ENCODE measurements at places on chromosomes 7 and 10.
A peak's percentile ranks its signal among the peaks of the same experiment; 100 is the strongest.

- DNase-seq, result no peak
These were observed 74.8 kb downstream of the SVIL start for GRCh38 chr10:29559996-29560395.

GRCh38 chr7:55325371-55325792 lies 39.8 kb upstream of the LANCL2 start:
- DNase-seq, result no peak

DNA sequence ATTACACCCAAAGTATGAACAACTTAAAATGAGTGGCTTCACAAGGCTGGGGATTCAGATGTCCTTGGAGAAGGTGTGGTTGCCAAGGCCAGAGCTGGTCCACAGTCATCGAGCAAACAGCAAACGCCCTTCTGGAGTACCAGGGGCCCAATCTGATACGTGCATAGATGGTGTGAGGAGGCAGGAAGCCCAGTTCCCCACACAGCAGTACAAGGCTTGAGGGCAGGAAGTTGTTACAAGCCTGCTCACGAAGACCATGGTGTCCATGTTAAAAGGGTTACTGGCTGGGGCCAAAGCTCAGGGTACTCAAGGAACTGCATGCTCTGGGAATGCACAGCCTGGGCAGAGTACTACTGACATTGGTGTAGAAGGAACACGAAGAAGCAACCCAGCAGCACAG lies 4.6 kb upstream of the ANKRD26 start:
- DNase-seq, result no peak

GRCh38 chr7:148286150-148286549 lies 304.4 kb upstream of the C7orf33 start:
- DNase-seq, result no peak

DNA sequence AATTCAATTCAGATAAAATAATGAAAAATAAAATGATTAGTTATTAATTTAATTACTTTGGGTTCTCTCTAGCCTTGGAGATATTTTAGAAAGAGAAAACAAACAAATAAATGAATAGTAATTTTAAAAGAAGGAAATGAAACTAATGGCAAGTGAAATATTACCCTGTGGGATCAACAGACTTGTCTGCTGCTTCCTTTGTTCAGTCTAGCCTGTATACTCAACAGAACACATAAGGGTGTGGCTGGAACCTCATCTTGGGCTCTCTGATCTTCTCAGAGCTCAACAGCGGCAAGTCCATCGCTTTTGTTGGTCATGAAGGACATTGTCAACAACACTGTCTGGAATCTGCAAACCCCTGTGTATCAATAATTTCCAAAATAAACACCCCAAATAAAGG lies 904.9 kb downstream of the IPMK start:
- DNase-seq, result no peak

DNA sequence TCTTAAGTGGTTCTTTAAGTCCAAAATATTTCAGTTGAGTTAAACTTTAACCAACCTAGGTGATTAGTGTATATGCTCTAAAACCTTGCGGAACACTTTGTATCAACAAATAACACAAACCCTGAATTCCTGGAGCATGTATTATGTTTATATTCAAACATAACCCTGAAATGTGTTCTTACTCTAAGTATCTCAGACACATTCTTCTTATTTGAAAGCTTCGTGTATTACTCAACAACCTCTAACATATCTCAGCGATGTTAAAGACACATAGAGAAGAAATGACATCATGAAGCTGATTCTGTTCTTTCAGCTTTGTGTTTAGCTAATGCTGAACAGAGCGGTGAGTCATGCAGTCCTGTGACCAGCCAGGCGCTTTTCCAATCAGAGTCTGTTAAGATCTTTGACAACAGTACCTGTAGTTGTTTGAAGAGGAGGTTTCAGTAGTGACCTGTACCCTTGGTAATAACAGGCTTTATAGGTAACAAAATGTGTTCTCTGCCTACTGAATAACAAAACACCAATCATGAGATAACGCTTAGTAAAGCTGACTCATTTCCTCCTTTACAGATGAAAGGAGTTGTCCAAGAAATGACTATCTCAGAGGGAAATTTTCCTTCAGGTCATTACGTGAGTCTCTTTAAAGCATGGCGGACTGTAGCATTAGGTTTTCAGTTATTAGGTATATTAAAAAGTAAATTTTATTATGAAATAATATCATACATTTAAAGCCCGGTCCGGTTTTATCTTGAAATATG lies 67.3 kb upstream of the KLF6 start:
- DNase-seq, result peak; percentile 68

- DNase-seq, result peak; percentile 36
These were observed 126.3 kb upstream of the CELF2 start for GRCh38 chr10:10891124-10892082.

GRCh38 chr10:86392723-86393094 lies 26.1 kb upstream of the GRID1 start:
- DNase-seq, result no peak

DNA sequence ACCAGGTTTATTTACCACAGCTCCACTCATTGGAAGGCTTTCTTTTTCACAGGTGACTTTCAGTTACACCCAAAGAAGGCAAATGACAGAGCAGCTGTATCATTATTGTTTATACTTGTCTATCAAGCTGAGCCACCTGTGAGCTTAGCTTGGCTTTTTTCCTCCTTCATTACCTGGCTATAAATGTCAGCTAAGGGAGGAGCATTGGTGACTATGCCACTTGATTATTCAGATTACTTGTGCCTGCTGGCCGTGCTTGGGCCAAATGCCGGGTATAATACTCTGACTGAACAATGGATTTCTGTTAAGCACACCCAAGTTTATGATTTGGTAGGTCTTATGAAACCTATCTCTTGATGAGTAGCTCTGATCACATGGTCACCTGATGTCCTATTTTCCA lies 9.9 kb upstream of the GNAT3 start:
- DNase-seq, result no peak

DNA sequence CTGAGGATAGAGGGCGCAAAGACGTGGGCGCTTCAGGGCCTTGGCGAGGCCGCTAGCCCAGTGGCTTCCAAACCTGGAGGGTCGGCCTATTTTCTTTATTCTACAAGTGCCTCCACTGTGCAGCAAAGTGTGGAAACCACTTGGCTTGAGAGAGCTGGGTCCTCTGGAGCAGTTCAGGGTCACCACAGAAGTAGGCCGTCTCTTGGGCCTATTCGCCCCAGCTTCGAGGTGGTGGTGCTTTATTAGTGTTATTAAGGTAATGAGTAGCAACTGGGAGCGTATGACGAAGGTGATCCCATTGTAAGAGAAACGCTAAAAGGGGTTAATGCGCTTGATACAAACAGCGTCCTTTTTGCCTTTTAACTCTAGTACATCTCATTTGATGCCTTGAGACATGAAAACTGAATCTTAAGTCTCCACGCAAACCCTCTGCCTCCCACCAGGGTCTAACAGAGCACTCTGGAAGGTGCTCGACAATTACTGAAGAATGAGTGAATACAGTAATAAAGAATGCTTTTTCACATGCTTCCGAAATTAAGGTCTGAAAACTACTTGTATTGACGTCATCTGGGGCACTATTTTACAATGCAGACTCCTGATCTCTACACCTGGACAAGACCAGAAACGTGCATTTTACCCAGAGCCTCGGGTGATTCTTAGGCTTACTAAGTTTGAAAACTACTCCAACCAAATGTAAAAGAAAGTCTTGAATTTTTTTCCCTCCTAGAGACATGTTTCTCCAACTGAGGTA lies 647 bp upstream of the GSAP start:
- DNase-seq, result no peak

DNA sequence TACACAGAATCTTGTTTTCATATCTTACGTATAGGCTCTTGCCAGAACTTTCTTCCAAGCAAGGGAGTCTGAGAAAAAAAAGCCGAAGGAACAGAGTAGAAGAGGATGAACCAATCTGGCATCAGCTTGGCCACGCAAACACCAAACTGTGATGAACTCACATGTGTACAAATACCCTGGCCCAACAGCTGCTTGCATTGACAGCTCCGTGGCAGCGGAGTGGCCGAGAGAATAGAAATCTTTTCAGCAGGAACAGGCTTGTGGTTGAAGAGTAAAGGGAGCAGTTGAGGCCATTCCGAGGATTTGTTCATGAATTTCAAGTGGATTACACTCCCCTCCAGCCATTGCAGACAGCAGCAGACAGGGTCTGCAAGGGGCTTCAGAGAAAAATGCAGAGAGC lies 173.8 kb upstream of the PLXNA4 start:
- no peak for DNase-seq

DNA sequence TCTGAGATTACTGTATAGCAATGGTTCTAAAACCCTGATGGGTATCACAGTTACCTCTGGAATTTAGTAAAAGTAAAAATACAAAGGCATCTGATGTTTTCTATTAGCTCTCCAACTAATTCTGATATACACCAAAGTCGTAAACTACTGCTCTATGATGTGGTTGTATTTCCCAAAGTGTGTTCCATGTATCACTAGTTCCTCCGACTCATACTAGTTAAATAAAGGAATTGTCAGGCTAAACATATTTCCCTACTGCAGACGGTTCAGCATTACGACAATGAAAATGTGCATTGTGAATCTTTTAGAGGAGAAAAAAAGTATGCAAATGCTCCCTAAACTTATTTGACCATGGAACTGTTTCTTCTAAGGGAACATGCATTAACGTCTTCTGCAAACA lies 38.9 kb downstream of the ZNF365 start:
- DNase-seq, result no peak

DNA sequence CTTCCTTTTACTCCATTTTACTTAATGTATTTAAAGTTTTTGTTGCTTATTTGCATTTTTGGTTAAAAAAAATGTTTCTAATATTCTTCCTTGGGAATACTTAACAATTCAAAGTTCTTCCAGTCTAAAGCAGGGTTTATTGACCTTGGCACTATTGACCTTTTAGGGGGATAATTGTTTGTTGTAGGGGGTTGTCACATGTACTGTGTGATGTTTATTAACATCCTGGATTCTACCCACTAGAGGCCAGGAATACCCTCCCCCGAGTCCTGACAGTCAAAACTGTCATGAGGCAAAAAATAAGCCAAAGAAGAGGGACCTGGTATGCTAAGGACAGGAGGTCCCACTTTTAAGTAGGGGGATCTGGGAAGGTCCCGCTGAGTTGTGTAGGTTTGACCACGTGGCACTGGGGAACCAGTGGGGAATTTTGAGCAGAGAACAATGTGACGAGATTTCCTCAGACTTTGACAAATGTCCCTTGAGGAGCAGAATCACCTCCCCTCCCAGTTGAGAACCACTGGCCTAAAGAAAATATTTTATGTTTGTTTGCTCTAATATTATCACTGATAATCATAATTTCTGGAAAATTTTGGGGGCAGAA lies 178.3 kb upstream of the PRR15 start:
- DNase-seq, result no peak

DNA sequence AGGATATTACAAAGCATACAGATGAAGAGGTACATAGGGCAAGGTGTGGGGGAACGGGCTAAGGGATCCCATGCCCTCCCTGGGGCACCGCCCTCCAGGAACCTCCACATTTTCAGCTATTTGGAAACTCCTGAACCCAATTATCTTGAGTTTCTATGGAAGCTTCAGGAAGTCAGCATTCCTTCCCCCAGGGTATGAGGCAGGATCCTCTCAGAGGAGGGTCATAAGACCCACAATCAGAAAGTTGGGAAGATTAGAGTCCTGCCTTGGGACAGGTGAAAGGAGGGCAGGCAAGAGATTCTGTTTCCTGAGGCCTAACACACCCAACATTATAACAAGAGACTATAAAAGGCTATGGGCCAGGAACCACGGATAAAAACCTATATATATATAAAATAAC lies 98.0 kb downstream of the RALA start:
- no peak for DNase-seq

DNA sequence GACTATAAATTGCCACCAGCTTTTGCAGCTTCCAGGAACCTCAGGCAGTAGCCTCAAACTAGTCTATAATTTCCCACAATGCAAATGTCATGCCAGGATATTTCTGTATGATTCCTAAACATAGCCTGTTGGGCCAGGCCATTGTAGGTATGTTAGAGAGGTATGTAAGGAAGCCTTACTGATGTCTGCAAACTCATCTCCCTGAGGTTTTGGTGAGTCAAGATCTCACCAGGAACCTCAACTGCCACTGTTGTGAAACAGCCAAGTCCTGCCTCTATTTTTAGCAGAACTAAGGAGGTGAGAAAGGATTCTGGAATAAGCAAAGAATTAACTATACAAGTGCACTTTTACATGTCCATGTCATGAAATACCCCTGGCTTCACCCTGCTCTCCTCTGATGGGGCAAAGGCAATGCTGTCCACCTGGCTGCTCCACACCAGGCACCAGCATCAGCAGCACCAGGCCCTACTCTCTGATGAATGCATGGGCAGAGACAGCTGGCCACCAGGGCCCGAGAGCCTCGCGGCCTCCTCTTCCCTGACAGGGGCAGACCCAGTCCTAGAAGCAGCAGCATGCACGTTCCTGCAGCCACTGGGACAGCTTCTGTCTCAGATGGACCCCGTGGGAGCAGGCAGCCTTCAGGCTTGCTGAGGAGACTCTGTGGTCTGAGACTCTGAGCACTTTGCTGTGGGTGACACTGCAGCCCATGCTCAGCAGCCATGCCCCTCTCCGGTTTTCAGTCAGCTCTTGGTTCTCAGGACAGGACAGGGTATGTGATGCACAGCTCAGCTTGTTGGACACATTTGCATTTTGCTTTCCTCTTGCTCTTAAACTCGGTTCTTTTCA lies 147.3 kb downstream of the ZMYND11 start:
- DNase-seq, result no peak

GRCh38 chr10:691216-691615 lies 1.7 kb upstream of the DIP2C start:
- DNase-seq, result no peak

- peak; percentile 81 for DNase-seq
These were observed 223.7 kb downstream of the LHFPL3 start for GRCh38 chr7:104552102-104552501.

DNA sequence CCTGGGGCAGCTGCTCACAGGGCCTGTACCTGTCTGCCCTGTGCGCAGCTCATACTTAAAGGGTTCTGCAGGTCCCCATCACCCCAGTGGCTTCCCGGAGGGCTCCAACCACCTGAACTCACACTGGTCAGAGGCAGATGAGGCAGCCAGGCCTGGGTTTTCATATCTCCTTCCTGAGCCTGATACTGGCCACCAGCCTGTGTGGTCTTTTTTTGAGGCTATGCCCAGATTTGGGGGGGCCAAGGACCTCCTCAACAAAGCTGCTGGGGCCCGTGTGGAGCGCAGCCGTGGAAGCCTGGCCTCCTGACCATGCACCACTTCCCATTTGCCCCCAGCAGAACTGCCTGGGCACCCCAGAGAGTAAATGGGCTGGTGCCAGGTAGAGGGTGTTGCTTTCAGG lies 25.7 kb downstream of the PNLIPRP2 start:
- DNase-seq, result no peak

Data from left kidney (tissue), 8 donors.